ENCODE measurements at places on chromosomes 2 and 18.

DNA sequence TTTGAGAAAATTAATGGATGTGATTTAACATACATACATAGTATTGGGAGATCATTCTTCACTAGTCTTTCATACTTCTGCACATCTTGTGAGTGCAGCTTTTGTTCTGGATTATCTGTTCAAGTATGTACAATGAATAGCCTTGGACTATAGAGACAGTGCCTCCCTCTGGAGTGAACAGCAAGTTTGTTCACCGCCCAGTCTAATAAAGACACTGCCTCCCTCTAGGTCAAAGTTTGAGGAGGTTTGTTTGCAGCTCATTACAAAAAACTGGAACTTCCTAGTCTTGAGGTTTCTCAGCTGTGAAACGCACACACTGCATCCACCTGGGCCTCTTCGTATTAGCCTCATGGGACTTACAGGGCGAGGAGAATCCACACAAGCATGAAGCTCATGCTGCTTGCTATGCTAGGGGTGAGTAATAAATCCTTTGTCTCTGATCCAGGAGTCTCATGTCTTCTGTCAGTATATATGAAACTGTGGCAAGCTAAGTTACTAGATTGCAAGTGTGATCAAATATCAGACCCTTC, 26.0 kb upstream of the LAPTM4A start:
- no peak for DNase-seq

DNA sequence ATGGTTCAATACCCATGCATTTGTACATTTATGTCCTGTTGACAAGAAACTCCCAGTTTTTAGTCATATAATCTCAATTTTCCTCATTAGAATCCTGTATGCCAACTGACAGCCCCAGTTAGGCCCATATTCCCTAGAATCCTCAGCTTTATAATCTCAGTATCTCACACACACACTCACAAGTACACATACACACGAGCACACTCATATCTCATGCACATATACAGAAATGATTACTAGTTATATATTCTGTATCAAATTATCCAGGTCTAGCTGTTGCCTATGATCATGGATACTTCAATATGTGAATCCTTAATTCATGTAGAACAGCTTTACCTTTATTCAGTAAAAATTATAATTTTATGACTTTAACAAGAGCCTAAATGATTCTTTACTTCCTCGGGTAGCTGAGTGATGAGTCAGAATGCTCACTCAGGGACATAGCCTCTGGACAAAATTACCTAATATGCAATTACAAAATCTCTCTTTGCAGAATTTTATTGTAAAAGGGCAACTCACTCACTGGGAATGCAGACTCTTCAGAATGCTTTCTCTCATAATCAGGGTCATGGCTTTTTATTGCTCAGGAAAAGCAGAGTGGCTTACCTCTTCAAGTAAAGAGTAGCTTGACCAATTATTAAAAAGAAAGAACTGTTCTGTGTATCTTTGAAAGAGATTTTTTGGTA, 193.6 kb upstream of the PIK3C3 start:
- no peak for DNase-seq

- no peak for DNase-seq
These were observed 175.5 kb downstream of the AGAP1 start for GRCh38 chr2:235669269-235669831.

- no peak for DNase-seq
These were observed 35.0 kb upstream of the SOX11 start for GRCh38 chr2:5657231-5657630.

DNA sequence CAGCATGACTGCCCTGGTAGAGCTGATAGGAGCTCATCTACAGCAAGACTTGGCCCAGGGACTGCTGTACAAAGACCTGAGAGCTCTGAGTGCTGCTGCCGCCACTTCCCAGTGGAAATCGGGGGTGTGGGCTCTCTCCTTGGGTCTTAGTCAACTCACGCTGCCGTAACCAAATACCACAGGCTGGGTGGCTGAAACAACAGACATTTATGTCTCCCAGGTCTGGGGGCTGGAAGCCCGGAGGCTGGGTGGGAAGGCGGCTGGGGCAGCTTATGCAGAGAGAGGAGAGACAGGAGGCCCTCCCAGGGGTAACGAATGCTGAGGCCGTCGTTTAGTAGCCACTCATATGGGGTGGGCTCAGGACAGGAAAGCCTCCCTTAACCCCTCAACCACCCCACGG, 15.4 kb upstream of the MAL start:
- no peak for DNase-seq

DNA sequence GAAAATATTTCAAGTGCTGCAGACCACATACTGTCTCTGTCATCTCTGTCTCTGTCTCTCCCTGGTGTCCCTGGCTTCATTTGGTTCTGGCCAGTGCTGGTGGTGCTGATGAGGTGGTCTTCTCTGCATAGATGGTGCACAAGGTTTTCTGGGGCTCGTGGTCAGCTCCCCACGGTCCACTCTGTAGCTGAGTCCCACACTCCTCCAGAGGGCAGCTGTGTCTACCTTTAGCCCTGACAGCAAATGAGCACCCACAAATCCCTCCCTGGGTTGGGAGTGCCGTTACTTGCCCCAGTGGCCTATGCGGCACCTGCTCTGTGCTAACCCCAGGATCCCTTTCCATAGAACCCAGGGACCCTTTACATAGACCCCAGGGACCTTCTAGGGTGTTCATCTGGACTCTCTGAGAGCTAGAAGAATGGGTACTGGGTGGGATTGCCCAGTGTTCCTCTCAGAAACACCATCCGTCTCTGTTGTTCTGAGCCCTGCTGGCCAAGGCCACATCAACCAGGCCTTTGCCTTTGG, 129.3 kb downstream of the CAPN13 start:
- no peak for DNase-seq

DNA sequence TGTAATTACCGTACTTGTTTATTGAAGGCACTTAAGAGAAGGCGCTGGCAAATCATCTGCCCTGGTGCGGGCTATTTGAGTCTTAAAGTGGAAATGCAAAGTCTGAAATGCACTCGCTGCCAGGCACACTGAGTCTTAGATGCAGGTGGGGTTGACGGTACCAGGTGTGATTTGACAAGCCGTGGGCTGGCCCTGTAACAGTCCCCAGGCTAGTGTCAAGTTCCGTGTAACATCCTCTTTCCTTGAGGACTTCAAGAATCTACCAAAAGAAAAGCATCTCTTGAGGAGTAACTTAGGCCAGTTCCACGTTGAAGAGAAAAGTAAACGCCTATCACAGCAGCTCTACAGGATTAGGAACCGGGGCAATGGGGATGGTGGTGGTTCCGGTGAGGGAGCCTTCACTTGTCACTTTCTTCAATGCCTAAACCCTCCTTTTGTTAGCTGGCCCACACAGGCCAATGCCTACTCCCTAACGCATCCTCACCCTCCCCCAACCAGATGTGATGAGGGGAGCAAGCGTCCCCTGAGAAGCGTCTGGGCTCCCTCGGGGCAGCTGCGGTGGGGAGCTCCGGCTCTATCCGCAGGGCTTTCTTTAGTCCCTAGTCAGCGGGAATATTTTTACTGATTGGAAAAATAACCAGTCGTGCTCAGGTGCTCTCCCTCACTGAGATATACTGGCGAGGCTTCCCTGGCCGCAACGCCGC, 1.5 kb upstream of the UGP2 start:
- no peak for DNase-seq

DNA sequence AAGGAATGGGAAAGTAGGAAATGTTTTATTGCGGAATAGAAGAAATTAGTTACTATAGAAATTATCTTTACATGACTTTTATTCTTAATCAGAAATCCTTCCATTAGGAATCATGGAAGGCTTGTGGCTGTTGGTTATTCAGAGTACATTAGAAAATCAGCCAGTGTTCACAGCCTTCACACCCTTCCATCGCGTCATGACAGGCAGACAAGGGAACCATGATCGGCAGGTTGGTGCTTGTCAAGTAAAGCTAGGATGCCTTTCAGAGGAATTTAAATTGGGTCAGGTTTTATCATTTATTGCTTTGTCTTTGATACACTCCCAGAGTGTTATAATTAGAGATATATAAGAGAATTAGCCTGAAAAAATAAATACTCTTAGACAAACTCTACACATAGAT, 400.6 kb downstream of the THSD7B start:
- DNase-seq, result no peak

GRCh38 chr2:2131075-2131789, 199.8 kb downstream of the MYT1L start:
- no peak for DNase-seq

- DNase-seq, result no peak
These were observed 23.1 kb downstream of the ST3GAL5 start for GRCh38 chr2:85865539-85866164.

DNA sequence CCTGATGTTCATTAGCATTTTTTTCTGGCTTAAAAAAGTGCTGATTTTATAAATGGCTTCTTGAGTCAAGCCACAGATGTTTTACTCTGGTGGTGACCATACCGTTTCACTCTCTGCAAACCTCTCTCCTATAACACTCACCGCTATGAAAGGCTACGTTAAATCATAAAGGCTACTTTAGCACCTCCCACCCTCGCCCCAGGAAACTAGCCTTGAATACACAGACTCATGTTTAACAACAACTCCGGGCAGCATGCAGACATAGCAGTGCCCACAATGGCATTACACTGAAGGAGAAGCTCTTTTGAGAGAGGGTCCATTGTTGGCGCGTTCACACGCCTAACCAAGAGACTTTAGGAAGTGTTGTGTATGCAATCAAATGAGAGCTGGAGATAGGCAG, 5.6 kb downstream of the MYT1L start:
- no peak for DNase-seq

GRCh38 chr18:56380685-56381084, 257.7 kb downstream of the TXNL1 start:
- no peak for DNase-seq

GRCh38 chr2:201950606-201951005, 83.0 kb upstream of the FZD7 start:
- DNase-seq, result no peak

GRCh38 chr2:31088504-31089195, 49.6 kb downstream of the GALNT14 start:
- no peak for DNase-seq

- DNase-seq, result no peak
These were observed 2.6 kb downstream of the SLC14A1 start for GRCh38 chr18:45726603-45727002.

DNA sequence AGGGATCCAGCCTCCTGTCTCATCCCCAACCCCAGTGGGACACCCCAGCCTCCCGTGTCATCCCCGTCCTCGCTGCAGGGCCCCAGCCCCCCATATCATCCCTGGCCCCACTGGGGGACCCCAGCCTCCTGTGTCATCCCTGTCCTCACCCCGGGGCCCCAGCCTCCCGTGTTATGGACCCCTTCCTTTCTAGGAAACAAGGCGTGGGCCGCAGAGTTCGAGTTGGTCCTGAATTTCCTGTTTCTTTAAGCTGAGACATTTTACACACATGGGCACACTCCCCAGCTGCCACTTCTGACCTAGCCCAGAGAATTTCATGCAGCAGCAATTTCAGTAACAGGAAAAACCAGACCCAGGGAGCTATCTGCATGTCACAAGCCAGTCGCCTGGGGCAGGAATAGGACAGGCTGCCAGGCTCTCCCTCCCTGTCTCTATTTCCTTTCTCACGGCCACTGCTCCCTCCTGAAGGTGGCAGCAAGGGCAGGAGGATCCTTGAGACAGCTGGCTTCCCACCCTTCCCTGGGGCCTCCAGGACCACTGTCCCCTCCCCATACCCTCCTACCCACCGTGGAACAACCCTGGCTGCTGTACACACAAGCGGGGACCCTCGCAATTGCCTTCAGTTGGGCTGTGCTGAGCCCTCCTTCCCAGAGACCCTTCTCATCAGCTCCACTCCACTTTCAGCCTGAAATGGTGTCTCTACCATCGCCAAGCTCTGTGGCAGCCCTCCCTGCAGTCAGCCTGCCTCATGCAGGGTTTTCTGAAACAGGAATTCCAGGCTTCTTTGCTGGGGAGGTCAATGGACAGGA, 141.9 kb upstream of the ID2 start:
- DNase-seq, result no peak

Data from activated naive CD4-positive, alpha-beta T cell treated with anti-CD3 and anti-CD28 coated beads, Interleukin-2, amount 50 U/mL, for 16 hours (primary cell).